HCT116 (cell line): ENCODE measurements at places on chromosomes 7 and 10.

- no peak for DNase-seq
Measured at GRCh38 chr10:9449530-9449929, 1395.0 kb downstream of the GATA3 start.

DNA sequence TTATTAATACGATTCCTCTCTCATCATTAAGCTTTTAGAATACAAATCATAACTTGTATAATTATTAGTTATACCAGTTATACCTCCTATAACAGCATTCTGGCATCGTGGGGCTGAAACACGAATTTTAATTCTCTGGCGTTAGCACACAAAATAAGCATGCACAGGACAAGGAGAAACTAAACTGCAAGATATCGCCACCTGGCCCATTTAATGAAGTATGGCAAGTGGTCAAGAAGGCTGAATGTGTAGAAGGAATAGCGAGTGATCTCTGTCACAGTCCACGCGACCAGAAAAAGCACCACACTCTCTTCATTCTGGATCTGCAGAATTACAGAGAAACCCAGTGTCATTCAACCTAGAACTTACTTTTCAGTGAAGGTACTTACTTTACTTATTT, 18.1 kb downstream of the HACD1 start:
- peak; percentile 13 for DNase-seq

- no peak for DNase-seq
Measured at GRCh38 chr10:93245779-93246178, 172.1 kb downstream of the CYP26A1 start.

DNA sequence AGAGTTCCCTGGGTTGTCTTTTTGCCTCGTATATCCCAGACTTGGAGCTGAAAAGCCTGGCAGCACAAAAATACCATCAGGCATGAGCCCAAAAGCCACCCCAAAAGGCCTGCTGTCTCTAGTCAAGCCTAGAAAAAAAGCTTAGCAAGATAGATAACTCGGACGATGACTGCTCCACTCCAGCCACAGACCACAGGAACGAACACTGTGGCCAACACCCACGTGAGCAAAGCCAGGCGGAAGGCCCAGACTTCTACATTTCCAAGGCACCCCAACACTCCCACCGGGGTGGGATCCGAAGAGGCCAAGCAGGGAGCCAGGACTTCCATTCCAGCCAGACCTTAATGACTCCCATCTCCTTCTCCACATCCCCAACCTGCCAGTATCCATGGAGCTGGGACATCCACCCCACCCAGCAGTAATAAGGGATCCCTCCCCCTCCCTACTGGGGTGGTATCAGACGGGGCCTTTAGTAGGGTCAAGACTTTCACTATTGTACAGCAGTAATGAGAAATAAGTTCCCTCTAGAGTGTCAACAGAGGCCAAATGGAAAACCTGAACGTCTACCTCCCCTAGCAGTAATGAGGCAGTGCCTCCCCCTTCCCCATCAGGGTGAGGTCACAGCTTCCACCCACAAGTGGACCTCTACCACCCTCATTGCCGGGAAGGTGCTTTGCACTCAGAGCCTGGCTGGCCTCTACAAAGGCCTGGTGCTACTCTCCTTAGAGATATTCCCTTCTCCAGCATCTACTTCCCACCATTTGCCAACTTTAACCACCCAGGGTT, 23.0 kb downstream of the PRLHR start:
- DNase-seq = no peak

DNA sequence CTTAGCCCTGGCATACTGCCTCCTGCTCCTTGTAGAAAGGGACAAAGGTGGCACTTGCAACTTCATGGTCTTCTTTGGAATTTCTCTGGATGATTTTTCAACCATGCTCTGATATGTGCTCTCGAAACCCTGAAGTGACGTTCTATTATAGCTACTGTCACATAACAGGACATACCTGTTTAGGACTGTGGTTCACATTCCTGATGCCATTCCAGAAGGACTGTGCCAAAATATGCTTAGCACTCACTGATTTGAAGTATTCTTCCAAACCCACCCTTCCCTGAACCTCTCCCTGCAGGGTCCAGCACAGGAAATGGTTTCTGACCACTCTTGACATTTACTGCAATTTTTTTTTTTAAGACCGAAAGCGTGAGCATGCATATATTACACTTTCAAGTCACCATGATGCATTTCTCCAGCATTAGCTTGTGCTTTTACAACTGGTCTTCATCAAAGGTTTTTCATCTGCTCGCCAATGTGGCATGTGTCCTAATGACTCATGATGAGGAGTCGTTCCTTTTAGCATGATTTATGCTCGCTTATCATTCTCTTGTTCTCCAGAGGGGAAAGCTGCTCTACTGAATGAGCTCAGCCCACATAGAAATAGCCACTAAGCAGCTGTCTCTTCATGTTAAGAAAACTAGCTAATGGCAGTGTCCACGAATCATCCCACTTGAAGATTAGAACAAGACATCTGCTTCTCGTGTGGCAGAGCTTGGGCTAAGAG, 135.2 kb downstream of the ADAM12 start:
- no peak for DNase-seq

GRCh38 chr7:3232228-3232627, 68.8 kb upstream of the SDK1 start:
- no peak for DNase-seq

GRCh38 chr10:49690698-49691356, 11.4 kb downstream of the C10orf53 start:
- DNase-seq = no peak

GRCh38 chr7:81339946-81340345, 421.1 kb upstream of the SEMA3C start:
- DNase-seq = no peak

DNA sequence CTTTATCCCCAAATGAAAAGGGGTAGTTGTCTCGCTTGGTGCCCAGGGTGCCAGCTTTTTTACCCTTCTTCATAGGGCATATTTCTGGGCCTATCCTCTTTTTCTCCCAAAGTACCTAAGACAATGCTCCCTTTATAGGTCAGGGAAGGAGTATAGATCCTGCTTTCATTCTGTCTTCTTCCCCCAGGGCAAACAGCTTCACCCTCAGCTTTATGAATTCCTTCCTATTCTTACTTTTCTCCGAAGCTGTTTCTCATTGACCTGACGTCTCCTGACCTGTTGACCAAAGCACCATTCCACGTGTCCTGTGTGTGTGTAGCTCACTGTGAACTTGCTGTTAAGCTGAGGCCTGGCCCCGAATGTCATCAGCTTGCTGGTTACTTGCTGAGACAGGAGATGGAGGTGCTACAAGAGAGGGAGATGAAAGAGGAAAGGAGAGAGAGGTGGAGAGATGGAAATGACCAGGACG, 48.9 kb downstream of the PYROXD2 start:
- DNase-seq = no peak

- no peak for DNase-seq
Measured at GRCh38 chr7:18086165-18087025, 58.7 kb upstream of the PRPS1L1 start.
